DMS79 treated with DMSO at 0.1 percent for 48 hours (cell line): ENCODE measurements at places on chromosomes 5 and 9.

DNA sequence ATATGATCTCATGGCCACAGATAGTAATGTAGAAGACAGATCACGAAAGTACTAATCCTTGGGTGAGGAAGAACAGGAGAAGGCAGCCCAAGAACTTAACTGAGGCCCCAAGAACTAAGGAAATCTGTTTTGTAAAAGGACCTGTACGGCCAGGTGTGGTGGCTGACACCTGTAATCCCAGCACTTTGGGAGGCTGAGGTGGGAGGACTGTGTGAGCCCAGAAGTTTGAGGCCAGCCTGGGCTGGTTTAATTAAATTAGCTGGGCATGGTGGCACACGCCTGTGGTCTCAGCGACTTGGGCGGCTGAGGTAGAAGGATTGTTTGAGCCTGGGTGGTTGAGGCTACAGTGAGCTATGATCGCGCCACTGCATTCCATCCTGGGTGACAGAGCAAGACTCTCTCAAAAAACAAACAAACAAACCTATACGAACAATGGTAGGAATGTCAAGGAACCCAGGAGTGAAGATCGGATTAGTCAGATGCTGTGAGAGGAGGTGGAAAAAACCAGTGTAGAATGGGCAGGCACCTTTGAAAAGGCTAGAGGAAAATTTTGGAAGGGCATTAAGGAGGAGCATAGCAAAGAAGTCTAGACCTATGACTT, 283.8 kb upstream of the DMRT1 start:
- no peak for DNase-seq

DNA sequence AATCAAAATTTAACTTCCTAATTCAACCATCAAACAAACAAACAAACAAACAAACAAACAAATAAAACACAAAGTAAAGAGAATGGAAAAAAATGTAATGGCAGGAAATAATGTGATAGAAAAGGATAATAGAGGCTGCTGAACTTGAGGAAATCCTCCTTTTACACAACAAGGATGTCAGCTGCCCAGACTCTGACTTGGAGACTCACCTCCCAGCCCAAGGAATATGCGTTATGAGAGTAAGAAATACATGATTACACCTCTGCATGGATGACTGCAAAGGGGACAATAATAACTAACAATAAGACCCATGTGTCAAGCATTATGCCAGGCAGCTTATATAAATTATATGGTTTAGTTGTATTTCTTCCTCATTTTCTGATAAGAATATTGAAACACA, 46.6 kb upstream of the JAK2 start:
- DNase-seq, result no peak

GRCh38 chr5:105872569-105873270, 1798.0 kb downstream of the EFNA5 start:
- DNase-seq, result no peak

DNA sequence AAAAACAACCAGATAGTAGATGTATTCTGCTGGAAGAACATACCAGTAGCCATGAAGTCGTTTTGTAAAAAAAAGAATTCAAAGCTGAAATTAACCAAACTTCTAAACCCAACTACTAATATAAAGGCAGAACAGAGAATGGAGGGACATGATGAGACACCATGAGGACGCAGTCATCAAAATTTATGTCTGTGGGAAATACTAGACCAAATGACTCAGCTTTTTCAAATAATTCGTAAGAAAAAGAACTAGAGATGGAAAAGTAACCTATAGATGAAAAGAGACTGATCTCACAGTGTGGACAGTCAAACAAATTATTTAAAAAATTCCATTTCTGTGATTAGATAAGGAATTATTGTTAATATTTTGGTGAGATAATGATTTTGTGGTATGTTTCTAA, 10.3 kb downstream of the TTC23L start:
- no peak for DNase-seq

DNA sequence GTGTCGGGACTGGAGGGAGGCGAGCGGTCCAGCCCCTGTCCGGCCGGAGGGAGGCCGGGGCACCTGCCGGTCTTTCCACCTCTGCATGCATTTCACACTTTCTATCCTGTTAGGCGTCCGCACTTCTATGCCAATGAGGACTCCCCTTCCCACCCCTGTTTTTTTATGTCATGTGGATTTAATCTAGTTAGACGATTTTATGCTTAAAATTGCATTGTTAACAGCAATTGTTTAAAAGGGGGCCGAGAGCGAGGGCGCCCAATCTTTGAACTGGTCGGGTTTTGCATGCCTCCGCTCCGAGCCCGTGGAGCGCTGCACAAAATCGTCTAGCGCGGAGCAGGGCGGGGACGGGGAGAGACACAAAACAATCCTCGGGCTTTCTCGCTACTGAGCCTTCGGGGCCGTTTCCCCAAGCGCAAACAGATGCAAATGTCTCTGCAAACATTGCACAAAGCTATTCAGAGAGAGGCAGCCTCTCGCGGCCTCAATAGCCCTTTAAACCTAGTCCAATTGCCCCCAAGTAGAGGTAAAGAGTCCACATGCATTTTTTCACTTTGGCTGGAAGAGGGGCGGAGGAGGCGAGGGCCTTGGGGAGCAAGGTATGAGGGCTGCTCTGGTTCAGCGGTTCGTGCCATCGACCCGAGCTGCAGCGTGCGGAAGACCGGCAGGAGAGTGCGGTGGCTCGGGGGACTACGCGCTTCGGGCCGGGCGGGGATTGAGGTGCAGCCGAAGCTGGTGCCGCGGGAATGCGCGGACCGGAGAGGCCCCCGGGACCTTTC, 37.5 kb upstream of the TIFAB start:
- DNase-seq, result no peak

DNA sequence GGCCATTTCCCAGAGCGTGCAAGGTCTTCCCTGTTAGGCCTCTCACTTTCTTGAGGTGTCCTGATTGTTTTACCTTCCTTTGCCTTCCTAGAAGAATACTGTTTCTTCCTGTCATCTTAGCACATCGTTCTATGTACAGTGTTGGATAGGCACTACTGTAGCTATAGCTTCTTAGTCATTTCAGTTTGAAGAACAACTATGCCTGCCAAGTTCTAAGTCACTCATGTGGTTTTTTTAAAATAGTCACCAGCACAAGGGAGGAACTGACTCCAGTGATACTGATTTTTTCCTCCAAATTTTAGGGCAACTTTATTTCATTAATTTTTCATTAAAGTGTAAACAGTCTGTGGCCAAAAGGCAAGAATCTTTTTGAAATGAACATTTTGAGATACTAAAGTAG, 122.4 kb upstream of the NR5A1 start:
- DNase-seq, result no peak

DNA sequence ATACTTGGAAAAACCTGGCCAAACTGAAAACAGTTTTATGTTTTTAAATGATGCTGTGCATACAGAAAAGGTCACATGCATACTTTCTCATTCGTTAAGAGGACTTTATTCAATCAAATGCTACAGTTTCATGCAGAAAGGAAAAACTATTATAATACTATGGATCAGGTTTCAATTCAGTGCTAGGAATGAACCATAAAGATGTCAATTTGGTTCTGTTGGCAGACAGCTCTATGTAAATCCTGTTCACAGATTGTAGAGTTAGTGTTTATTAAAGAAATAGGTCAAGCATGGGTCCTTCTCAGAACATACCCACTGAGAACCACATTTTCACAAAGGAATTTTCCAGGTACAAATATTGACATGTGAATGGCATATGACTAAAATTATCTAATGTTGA, 57.1 kb downstream of the RETREG1 start:
- DNase-seq, result no peak

DNA sequence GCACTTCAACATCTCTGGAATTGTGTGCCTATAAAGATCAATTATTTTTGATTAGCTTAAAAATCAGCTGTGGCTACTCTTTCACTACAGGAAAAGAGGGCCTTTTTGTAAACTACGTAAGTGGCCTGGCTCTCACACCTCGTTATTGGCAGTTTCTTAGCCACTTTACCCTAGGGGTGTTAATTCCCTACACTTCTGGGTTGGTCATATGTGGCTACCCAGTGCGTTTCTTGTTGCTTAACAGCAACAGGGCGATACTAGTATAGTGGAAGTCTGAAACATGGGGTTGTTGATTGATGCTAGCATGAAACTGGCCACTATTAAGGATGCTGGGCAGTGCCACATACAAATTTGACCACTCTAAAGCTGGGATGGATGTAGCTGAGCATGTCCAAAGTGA, 174.7 kb upstream of the CDH12 start:
- DNase-seq, result no peak

DNA sequence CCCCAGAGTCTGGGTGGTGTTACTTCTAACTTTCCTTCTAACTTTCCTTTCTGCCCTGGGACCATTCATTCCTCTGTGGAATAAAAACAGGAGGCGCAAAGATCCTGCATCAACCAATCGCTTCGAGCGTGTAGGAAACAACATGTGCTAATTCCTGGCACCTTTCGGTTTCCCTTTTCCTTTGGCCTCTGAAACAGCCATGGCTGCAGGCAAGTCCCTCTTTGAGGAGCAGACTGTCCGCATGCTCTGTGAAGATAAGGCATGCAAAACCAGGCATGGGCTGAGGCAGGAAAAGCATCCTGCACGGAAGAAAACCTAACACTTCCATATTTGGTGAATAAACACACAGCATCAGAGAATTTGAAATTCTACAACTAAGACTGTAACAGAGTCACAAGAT, 128.3 kb downstream of the HSD17B3 start:
- no peak for DNase-seq

DNA sequence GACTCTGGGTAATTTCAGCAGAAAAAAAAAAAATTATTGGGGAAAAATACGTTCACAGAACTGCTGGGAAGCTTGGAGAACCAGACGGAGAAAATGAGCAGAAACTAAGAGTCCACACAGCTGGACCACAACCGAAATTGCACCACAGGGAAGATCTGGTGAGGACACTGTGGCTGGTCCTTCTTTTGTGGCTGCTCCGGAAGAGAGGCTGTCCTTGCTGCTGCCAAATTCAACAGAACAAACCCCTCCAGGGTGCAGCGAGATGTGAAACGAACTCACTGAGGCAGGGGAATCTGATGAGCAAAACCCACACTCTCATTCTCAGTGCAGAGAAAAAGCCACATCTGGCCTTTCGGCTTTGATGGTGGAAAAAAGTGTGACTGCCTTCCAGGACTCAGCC, 200.0 kb downstream of the ACTL7B start:
- no peak for DNase-seq

DNA sequence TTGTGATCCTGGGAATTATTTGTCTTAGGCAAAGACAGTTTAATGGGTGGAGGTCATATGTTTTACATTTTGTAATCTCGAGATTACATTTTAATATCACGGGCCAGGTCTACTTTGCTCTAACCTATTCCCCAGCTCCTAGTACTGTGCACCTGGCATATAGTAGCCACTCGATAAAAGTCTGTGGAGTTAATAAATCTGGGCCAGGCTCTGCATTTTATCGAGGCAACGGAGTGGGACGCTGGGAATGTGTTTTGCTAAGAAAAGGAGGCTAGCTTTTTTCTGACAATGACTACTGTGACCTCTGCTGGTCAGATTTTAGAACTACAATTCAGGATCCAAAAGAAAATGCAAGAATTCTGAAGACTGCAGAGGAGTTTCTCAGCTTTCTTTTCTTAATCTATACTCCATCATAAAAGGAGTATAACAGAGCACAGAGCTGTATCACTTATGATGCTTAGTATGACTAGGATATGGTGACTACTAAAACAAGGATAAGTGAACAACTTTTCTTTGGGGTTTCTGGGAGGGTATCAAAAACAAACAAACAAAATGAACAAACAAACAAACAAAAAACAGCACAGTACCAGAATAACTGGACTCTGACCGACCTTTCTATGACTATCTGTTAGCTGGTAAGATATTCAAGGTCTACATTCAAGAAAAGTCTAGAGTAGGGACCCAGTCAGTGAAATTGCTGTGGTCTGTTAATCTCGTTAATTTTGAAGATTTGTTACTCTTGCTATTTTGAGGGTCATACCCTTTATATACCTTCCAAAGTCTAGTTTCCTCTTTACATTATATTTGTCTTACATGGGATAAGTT, 46.1 kb upstream of the CER1 start:
- peak; percentile 56 for DNase-seq

DNA sequence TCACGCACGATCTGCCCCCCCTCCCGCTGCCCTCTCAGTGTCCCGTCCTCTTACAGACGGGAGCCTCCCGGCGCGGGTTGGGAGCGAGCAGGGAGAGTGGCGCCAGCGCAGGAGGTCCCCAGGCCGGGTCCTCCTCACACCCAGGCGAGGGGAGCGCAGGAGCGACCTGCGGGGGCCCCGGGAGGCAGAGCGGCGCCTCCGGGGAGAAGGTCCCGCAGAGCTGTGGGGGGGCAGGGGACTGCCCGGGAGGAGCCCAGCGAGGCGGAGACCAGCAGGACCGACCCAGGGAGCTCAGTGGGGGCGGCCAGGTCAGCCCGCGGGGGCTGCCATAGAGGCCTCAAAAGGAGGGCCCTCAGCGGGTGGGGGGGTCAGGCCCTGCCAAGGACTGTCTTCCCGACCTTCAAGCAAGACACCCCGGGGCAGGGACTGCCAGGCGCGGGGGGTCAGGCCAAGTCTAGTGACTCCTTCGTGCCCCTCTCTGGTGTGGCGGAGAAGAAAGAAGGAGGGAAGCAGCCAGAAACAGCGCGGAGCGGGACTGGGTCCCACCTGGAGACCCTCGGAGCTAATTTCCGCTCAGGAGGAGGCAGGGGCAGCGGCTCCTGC, 123.3 kb upstream of the ERCC6L2 start:
- DNase-seq, result no peak

DNA sequence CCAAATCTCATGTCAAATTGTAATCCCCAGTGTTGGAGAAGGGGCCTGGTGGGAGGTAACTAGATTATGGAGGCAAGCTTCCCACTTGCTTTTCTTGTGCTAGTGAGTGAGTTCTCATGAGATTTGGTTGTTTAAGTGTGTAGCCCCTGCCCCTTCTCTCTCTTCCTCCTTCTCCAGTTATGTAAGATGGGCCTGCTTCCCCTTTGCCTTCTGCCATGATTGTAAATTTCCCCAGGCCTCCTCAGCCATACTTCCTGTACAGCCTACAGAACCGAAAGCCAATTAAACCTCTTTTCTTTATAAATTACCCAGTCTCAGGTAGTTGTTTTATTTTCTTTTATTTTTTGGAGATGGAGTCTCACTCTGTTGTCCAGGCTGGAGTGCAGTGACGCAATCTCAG, 18.2 kb upstream of the TXNDC8 start:
- no peak for DNase-seq

- peak; percentile 30 for DNase-seq
These were observed 41.2 kb downstream of the SLC22A5 start for GRCh38 chr5:132410451-132411303.

- DNase-seq, result no peak
These were observed 5.5 kb upstream of the DMRT2 start for GRCh38 chr9:1044643-1045042.

DNA sequence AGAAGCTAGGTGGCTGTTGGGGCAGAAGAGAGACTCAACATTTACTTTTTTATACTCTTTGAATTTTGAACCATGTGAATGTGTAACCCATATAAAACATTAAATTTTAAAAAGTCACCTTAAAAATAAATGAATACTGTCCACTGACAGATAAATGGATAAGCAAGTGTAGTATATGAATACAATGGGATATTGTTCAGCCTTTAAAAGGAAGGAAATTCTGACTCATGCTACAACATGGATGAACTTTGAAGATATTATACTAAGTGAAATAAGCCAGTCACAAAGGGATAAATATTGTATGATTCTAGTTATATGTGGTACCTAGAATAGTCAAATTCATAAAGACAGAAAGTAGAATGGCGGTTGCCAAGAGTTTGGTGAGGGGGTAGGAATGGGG, 113.9 kb downstream of the TMEM174 start:
- DNase-seq, result no peak

- DNase-seq, result no peak
These were observed 26.7 kb upstream of the CAMK4 start for GRCh38 chr5:111197523-111197922.

- DNase-seq, result no peak
These were observed 534.5 kb downstream of the TMEM38B start for GRCh38 chr9:106228861-106229260.
